ENCODE measurements at places on chromosomes 3 and 15. TPM values are rescaled to one million over a fixed set of nuclear protein-coding genes. Genes with fewer than 3 reads are reported as not detected.
A peak's percentile ranks its signal among the peaks of the same experiment; 100 is the strongest.

Gene GPX1
- polyA plus RNA-seq = 567 TPM

Gene GOLGA6B
- polyA plus RNA-seq = not detected

Gene GOLGA8J
- polyA plus RNA-seq = not detected

Gene DUOXA1
- 2.9 TPM for polyA plus RNA-seq

Gene CDHR4
- not detected for polyA plus RNA-seq

DNA sequence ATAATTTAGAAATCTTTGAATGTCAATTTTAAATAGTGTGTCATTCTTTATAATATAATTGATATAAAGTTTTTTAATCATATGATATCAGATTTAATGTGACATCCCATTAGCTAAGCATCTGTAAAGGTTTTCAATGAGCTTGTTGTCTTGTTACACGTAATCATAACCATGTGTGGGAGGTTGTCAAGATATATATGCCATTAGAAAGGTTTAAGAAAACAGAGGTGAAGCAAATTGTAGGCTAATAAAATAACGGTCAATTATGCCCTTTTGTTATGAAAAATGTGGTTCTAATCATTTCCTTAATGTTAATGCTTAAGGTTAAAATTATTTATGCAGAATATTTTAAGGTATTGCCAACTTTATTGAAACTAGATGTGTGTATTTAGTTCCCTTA, 56.3 kb downstream of the RSRC1 start:
- DNase-seq = no peak

DNA sequence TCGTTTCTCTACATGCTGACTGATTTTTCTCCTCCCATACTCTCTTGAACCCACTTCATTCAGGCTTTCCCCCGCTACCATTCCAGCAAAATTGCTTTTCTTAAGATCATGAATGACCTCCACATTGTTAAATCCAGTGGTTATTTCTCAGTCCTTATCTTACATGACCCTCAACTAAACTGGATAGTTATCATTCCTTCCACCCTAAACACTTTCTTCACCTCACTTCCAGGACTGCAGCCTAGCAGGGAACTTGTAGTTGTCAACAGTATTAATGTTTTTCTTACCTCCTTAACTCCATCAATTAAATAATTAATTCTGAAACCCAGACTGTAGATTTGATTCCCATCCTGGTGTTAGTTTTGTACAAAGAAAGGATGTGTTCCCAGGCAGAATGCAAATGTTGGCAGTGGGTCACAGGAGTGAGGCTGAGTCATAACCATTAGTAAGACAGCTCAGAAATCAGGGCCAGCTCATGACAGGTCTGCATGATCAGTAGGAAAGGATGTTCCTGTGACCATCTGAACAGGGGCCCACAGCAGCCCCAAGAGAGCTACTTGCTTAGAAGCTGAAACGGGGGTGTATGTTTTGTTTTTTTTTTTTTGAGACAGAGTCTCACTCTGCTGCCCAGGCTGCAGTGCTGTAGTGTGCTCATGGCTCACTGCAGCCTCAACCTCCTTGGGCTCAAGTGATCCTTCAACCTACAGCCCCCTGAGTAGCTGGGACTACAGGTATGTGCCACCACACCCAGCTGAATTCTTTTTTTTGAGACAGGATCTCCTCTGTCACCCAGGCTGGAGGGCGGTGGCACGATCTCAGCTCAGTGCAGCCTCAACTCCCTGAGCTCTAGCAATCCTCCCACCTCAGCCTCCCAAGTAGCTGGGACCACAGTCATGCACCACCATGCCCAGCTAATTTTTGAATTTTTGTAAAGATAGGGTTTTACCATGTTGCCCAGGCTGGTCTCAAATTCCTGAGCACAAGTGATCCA, 9.1 kb downstream of the BCL2L10 start:
- peak; percentile 81 for DNase-seq

- no peak for DNase-seq
Observed at GRCh38 chr15:89845305-89845893, 30.7 kb upstream of the ANPEP start.

GRCh38 chr3:183662099-183662498, 26.7 kb downstream of the KLHL24 start:
- no peak for DNase-seq

- DNase-seq = peak; percentile 86
Observed at GRCh38 chr15:78212546-78213424, 21.6 kb downstream of the ACSBG1 start.

DNA sequence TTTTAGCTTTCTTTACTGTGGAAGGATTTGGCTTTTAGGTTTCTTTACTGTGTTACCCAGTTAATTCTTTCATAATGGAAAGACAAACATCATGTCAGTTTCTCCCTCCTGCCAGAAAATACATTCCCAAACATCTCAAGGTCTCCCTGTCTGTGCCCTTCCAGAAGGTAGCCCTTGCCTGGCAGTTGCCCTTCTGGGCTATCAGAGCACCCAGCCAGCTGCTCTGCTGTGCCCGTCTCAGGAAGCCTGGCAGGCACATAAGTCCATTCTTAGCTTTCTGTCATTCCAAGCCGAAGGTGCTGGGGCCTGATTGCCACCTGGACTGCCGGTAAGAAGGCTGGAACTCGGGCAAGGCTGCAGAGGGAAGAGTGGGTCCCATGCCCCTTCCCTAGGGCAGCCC, 203.4 kb downstream of the SLCO3A1 start:
- no peak for DNase-seq

GRCh38 chr15:64985366-64986033, 4.2 kb downstream of the SPG21 start:
- DNase-seq = peak; percentile 18

GRCh38 chr3:15221574-15222217, 15.7 kb downstream of the CAPN7 start:
- DNase-seq = no peak

GRCh38 chr15:50353251-50353974, 1.6 kb downstream of the GABPB1 start:
- DNase-seq = peak; percentile 18

DNA sequence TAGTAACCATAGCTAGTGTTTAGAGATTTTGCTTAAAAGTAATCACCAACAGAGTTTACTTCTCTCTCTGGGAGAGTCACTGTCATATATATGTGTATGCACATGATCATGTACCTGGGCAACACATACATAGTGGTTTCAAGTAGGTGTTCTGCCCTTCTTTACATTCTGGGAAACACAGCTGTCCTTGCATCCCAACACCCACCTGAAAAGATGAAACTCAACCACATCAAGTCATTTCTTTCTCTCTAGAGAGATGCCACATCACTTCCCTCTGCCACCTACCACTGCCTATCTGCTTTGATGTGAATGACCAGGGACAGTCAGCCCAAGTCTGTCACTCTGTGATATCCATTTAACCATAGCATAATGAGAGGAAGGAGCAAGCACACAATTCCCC, 155.8 kb upstream of the GADL1 start:
- no peak for DNase-seq

DNA sequence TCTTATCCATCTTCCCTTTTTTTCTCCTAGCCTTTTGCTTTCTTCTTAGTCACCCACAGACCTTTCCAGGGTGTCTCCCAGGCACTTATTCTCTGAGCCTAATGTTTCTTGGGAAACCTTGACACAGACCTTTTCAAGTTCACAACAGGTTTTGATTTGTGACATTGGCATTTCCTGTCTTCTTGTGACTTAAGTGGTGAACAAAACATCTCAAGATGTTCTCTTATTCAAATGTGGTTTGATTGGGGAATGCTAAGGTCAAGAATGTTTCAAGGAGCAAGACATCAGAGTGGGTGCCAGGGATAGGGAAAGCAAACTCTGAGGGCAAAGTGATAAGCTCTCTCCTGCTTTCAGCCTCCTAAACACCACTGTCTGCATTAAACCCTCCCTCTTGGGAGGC, 68.2 kb upstream of the GSK3B start:
- DNase-seq = no peak

- DNase-seq = no peak
Observed at GRCh38 chr3:168123201-168124176, 27.8 kb upstream of the GOLIM4 start.

DNA sequence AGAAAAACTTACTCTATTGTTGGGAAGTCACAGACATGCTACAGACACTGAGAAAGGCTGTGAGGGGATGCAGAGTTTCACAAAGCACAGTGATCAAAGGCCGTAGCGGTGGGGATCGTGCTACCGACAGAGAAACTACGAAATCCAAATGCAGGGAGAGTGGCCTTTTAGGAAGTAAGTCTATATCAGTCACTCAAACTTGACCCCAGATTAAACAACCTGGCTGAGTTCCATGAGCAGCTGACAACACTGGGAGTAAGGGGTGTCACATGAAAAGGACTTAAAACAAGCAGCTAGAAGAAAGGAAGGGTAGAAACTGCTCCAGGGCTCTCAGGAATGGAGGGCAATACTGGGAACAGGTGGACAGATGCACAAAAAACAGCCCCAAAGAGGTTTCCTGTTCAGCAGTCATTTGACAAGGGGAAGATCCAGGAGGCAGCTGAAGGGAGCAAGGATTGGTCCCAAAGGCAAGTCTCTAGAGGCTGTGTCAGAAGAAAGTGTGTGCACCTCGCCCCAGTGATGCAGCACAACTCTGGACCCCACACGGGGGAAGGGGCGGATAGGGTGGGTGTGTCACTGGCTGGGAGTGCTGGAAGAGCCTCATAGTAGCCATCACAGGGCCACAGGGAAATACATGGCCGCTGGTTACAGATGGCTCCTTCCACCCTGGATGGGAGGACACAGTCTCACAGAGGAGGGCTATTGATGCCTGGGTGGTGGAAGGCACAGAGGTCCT, 20.3 kb upstream of the HDAC11 start:
- DNase-seq = no peak

GRCh38 chr3:13233487-13234485, 160.6 kb upstream of the IQSEC1 start:
- no peak for DNase-seq

GRCh38 chr3:58071480-58071971, 63.3 kb downstream of the FLNB start:
- DNase-seq = no peak

- DNase-seq = no peak
Observed at GRCh38 chr3:124829819-124830554, 57.2 kb downstream of the ITGB5 start.

- DNase-seq = no peak
Observed at GRCh38 chr15:91075739-91076138, 24.3 kb upstream of the SV2B start.

DNA sequence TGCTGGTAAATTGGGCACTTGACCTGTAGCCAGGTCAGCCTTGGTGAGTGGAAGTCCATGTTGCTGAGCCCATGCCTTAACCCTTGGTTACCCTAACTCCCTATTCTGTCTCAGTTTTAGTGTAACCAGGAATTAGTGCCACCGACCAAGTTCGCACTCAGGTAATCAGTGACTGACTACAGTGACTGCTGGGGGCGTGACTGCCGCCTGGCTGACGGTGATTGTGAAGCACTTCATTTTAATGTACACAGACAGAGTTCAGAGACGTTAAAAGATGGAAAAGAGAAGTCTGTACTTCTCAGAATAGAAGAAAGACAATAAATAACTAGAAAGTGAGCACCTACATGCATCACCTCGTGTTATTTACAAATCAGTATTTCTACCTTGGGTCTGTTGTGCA, 17.3 kb downstream of the CFAP161 start:
- no peak for DNase-seq

GRCh38 chr3:49295489-49296058, 18.5 kb upstream of the C3orf62 start:
- no peak for DNase-seq

- DNase-seq = no peak
Observed at GRCh38 chr3:126873416-126873815, 109.5 kb upstream of the PLXNA1 start.

- DNase-seq = no peak
Observed at GRCh38 chr15:72200395-72201237, 3.0 kb upstream of the GRAMD2A start.

DNA sequence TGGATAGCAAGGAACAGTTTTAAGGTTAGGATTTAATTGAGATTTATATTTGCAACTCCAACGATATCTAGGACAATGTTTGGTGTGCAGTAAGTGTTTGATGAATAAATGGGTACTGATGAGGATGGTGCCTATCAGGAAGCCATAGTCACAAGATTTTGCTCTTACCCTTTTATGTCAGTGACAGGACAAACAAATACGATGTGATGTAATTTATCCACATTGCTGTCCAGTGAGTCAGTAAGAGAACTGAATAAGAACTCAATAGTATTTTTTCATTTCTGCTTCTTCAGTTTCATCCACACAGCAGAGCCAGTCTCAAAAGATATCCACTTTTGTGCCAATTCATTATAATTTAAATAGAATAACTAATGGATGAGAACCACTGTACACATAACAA, 18.5 kb downstream of the C3orf85 start:
- no peak for DNase-seq

DNA sequence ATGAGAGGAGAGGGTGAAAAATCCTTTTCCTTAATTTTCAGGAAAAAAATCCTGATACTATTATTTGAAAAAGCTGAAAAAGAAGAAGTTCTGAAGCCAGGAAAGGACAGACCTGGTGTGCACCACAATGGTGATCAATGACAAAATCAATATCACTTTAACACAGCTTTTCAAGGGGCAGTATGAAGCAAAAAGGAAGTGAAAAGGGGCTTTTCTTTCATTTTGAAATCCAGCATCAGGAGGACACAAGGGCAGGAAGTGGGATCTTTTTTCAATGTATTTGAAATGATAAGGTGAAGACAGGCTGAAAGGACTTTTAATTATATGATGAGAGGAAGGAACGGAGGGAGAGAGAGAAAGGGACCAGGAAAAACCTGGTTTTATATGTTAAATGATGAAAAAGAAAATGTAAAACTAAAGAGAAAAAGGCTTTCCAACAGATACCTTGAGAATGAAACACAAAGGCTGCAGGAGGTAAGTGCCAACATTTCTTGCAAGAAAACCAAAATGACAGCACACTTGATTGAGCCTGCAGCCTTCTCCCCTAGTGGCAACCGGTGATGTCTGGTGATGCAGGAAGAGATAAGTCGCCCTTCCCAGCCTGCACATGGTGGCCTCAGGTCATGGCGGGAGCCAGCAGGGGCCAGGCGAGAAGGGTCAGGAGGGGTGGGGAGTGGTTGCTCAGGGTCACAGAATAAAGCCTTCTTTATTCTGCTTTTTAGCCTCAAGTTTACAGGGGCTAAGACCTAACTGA, 236.7 kb upstream of the WNT5A start:
- no peak for DNase-seq

DNA sequence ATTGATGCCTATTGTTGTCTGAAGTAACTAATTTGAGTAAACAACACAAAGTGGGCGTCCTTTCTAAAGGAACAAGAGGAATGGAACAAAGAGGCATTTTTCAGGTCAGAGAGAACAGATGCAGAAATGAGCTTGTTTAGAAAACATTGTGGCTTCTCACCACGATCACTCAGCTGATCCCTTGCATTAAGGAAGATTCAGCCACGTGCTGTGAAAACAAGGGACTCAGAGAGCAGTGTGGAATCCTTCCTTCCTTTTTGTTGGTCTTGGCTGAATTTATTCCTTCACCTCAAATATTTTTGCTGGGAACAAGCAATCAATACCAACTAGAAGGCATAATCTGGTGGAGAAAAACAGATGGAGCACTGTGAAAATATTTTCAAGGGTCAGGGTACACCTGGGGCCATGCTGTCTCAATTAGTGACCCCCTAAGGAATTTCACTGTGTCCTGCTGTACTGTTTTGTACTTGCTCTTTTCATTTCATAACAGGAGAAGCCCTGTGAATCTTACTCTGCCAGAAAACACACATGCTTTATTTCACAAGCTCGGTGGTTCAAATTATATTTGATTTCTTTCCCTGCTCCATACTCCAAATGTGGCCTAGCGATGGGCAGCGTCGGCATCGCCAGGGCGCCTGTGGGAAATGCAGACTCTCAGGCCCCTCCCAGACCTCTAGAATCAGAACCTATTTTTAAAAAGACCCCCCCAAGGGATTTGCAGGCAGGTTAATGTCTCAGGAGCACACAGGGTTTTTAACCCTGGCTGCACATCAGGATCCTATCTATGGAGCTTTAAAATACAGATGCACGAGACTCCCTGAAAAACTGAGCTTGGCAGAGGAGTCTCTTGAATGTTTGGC, 11.6 kb upstream of the SLC6A20 start:
- no peak for DNase-seq

- no peak for DNase-seq
Observed at GRCh38 chr3:58840949-58841348, 174.4 kb upstream of the FAM3D start.
